ENCODE measurements at places on chromosomes 11 and 22. TPM values are rescaled to one million over a fixed set of nuclear protein-coding genes. Genes with fewer than 3 reads are reported as not detected.

DNA sequence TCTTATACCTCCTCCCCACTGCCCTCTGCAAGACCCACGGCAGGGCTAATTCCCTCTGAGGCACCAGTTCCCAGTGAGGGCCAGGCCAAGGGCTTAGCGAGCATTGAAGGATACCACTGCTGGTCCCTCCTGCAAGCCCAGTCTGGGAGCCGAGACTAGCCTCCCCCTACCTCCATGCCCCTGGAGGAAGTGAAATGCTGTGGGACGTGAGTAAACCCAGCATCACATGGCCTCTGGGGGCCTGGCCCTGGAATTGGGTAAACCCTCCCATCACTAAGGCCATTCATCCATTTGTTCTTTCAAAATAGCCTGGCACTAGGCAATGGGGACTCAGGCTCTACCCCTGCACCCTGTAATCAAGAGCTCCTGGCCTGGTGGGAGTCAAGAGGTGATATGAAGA is 24.7 kb downstream of the ARAP1 start:
- DNase-seq: no peak

- no peak for DNase-seq
Observed at GRCh38 chr11:94791216-94791889, 23.2 kb downstream of the AMOTL1 start.

GRCh38 chr11:110909336-110909735 is 197.1 kb upstream of the ARHGAP20 start:
- DNase-seq: no peak

DNA sequence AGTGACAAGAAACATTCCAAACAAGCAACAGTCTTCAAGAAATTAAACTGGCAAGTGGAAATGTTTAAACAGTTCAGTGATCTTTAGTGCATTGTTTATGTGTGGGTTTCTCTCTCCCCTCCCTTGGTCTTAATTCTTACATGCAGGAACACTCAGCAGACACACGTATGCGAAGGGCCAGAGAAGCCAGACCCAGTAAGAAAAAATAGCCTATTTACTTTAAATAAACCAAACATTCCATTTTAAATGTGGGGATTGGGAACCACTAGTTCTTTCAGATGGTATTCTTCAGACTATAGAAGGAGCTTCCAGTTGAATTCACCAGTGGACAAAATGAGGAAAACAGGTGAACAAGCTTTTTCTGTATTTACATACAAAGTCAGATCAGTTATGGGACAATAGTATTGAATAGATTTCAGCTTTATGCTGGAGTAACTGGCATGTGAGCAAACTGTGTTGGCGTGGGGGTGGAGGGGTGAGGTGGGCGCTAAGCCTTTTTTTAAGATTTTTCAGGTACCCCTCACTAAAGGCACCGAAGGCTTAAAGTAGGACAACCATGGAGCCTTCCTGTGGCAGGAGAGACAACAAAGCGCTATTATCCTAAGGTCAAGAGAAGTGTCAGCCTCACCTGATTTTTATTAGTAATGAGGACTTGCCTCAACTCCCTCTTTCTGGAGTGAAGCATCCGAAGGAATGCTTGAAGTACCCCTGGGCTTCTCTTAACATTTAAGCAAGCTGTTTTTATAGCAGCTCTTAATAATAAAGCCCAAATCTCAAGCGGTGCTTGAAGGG is 6.0 kb downstream of the MALAT1 start:
- DNase-seq: peak; percentile 39

DNA sequence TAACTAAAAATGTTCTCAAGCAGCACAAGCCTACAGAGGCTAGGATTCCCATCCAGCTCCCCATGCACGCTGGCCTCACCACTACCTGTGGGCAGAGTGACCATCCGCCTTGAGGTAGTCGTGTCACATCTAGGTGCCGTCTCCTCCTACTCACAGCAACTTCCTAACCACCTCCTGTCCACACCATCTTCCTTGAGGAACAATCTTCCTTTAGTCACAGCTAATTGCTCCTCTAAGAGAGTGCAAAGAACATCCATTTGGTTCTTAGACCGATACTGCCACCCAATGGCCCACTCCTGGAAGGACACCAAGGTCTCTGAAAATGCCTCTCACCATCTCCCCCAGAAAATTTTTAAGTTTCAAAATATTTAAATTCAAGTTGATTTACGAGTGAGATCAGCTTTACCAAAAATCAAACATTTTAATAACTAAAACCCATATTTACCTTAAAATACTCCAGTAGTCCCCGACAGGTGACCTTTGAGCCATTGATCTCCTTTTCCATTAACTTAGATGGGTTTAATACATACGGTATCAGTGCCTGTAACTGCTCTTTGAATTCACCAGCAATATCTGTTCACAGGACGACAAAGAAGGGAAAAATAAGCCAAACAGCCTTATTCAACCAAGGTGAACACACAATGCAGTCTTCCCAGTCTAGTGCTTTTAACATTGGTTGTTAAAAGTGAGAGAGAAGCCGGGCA is 21.7 kb upstream of the PLAAT3 start:
- DNase-seq: peak; percentile 62

The RPL3 gene
- 2,695 TPM for total RNA-seq

The CCDC73 gene
- 0.03 TPM for total RNA-seq

The HSPB2 gene
- total RNA-seq: not detected

The FOLR2 gene
- not detected for total RNA-seq

DNA sequence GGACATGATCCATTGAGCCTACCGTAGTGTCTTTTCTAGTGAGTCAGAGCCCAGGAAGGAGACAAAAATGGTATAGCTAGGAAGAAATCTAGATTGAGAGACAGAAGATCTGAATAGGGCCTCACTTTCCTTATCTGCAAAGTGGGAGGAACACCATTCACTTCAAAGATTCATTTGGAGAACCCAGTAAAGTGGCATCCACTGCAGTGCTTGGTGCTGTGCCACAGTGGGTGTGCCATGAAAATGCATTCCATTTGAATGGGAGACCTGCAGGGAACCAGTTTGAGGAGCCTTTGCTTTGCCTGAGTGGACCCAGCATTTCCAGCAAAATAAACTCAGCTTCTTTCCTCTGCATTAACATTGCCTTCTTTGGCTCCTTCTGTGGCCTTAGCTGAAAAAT is 470.5 kb upstream of the CADM1 start:
- no peak for DNase-seq

GRCh38 chr11:30128269-30128932 is 102.4 kb upstream of the FSHB start:
- peak; percentile 44 for DNase-seq

The SCO2 gene
- 6.4 TPM for total RNA-seq

- peak; percentile 88 for DNase-seq
Observed at GRCh38 chr11:27757953-27758352, 57.7 kb upstream of the BDNF start.

- no peak for DNase-seq
Observed at GRCh38 chr11:1410366-1411291, 20.9 kb downstream of the BRSK2 start.

- no peak for DNase-seq
Observed at GRCh38 chr11:67667490-67668191, 6.8 kb downstream of the ALDH3B2 start.

- no peak for DNase-seq
Observed at GRCh38 chr11:38835966-38836365, 2237.9 kb upstream of the RAG2 start.

GRCh38 chr22:19063581-19064353 is 58.4 kb downstream of the DGCR2 start:
- no peak for DNase-seq

- no peak for DNase-seq
Observed at GRCh38 chr11:2578929-2579270, 120.9 kb downstream of the KCNQ1OT1 start.

- DNase-seq: no peak
Observed at GRCh38 chr11:72067266-72067665, 13.1 kb downstream of the NUMA1 start.

DNA sequence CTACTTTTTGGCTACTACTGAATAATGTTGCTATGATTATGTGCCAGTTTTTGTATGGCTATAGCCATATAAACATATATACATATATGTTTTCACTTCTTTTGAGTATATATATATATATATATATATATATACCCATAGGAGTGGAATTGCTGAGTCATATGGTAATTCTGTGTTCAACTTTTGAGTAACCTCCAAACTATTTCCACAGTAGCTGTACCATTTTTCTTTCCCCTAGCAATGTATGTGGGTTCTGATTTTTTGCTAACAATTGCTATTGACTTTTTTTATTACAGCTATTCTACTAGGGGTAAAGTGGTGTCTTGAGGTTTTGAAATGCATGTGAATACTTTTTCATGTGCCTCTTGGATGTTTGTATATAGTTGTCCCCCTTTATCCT is 30.4 kb downstream of the CBL start:
- peak; percentile 17 for DNase-seq

- DNase-seq: no peak
Observed at GRCh38 chr11:119991669-119992068, 146.2 kb downstream of the TRIM29 start.

DNA sequence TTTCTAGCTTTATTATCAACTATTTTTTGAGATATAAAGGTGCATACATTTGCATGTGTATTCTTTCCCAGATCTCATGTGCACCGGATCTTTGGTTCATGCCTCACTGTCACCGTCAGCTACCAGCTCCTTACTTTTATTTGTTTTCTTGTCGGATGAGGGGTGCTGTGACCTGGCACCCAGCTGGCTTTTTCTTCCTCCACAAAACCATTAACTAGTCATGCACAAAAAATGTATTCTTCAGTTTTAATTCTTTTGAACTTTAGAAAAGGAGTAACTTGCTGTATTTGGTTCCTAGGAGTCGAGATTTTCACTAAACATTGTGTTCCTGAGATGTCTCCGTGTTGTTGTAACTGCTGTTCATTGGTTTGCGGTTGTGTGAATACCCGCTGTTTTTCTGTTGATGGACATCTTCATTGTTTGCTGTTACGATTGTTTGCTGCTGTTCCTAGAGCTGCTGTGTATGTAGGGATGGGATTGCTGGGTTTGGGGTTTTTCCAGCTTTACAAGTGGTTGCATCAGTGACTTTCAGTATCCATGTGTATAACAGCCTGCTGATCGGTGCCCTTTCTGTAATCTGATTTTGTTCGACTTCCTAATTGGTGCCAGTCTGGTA is 39.4 kb downstream of the MOV10L1 start:
- no peak for DNase-seq

DNA sequence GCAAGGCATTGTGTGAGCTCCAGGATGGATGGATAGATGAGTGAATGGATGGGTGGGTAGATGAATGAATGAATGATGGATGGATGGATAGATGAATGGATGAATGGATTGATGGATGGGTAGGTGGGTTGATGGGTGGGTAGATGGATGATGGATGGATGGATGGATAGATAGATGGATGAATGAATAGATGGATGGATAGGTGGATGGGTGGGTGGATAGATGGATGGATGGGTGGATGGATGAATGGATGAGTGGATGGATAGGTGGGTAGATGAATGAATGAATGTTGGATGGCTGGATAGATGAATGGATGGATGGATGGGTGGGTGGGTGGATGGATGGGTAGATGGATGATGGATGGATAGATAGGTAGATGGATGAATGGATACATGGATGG is 33.5 kb downstream of the DHCR7 start:
- DNase-seq: no peak

DNA sequence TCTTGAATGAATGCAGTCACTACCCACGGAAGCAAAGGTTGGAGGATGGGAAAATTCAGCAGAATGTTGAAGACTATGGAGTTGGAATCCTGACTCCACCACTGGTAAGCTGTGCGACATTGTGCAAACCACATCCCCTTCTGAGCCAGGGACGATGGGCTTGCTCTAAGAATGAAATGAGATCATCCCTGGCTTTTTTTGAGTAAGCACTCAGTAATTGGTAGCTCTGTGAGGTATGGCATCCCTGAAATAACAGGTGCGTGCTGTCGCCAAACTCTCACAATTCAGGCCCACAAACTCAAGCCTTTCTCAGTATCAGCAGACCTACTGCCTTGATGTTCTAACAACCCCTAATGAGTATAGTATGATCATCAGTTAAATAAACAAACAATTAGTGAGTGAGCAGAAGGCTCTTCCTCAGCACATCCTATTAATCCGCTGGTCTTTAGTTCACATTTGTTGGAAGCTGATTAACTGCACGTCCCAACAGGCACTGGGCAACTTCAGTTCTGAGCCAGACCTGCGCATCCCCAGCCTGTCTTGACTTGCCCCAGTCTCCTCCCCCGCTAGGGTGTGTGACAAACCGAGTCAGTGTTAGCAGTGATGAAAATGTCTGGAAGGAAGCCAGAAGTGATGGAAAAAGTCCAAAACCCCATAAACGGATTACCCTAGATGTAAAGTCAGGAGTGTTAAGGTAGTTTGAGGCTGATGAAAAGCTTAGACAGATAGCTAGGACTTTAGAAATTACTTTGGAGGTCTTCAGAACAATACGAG is 235.5 kb downstream of the GRIK4 start:
- DNase-seq: no peak

GRCh38 chr11:61654397-61654829 is 25.8 kb upstream of the DAGLA start:
- no peak for DNase-seq

The CDC42EP1 gene
- 95.3 TPM for total RNA-seq

- no peak for DNase-seq
Observed at GRCh38 chr22:44783581-44783980, 31.2 kb downstream of the ARHGAP8 start.

- no peak for DNase-seq
Observed at GRCh38 chr11:12329797-12330196, 47.6 kb upstream of the PARVA start.

- DNase-seq: no peak
Observed at GRCh38 chr11:65641297-65642013, 3.6 kb downstream of the SIPA1 start.

DNA sequence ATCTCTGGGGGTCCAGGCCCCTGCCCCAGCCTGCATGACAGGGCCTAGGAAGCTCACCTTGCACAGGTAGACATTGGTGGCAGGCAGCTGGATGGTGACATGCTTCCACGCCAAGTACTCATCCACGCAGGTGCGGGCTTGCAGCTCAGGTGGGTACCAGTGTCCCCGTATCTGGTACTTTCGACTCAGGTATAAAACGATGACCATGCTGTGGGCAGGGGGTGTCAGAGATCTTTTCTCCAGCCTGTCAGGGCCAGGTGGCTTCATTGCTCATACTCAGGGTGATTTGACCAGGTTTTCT is 1.6 kb upstream of the GSTT4 start:
- DNase-seq: no peak

- DNase-seq: no peak
Observed at GRCh38 chr11:74683941-74684481, 47.2 kb downstream of the CHRDL2 start.

The RGL4 gene
- total RNA-seq: not detected

GRCh38 chr11:80103142-80103859 is 662.5 kb upstream of the TENM4 start:
- DNase-seq: peak; percentile 96

GRCh38 chr22:24231706-24232105 is 13.2 kb downstream of the GGT5 start:
- no peak for DNase-seq

GRCh38 chr22:38413085-38414008 is 41.7 kb downstream of the KCNJ4 start:
- DNase-seq: no peak

All from HT1080 (cell line).